ENCODE measurements at places on chromosomes 1 and 21.
A peak's percentile ranks its signal among the peaks of the same experiment; 100 is the strongest.

- DNase-seq = no peak
These were observed 112.3 kb downstream of the PRRX1 start for GRCh38 chr1:170776252-170776651.

GRCh38 chr1:45346473-45346872, 6.2 kb upstream of the MUTYH start:
- DNase-seq = peak; percentile 31

DNA sequence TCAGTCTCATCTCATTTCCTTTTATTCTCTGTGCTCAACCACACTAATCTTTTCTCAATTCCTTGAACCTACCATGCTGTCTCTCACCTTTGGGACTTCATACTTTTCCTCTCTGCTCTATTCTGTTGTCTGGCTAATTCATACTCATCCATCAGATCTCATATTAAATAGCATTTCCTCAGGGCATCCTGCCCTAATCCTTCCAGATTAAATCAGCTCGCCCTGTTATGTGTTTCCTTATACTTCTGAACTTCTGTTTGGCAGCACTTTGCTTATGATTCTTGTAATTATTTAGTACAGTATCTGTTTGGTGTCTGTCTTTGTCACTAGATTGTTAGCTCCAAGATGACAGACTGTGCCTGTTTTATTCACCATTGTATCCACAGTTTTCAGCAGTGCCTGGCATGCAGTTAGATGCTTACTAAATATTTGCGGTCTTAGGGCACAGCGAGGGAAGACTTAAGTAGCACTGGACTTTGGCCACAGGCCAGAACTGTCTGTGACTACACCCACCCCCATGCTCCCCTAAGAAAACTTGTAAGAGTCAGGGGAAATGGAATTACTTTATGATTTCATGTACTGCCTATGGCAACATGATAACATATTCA, 9.9 kb upstream of the CAP1 start:
- DNase-seq = no peak

DNA sequence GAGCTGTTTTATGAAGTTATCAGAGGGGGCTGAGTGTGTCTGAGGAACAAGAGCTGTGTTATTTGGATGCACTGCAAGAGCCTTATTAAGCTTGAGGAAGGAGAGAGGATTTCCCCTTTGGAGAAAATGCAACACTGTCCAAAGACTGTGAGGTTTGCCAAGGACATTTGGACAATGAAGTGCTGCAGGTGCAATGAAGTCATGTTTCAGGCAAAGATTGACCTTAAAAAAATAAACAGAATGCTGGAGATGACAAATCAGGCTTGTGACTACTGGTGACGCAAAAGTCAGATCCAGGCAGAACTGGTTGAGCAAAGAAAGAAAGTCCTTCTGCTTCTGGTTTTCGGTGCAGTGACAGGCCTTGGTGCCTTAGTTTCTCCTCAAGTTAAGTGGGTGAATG, 125.2 kb upstream of the KIAA0040 start:
- DNase-seq = no peak

- DNase-seq = no peak
These were observed 60.0 kb upstream of the HMCN1 start for GRCh38 chr1:185674201-185674600.

- no peak for DNase-seq
These were observed 26.2 kb downstream of the ARHGEF10L start for GRCh38 chr1:17565461-17566252.

- no peak for DNase-seq
These were observed 192.0 kb downstream of the CACNA1E start for GRCh38 chr1:181675091-181675917.

- DNase-seq = no peak
These were observed 43.1 kb upstream of the CCSAP start for GRCh38 chr1:229385853-229386456.

GRCh38 chr1:65075123-65075976, 72.7 kb upstream of the AK4 start:
- DNase-seq = peak; percentile 64

GRCh38 chr1:14817223-14818170, 219.0 kb downstream of the KAZN start:
- DNase-seq = no peak

DNA sequence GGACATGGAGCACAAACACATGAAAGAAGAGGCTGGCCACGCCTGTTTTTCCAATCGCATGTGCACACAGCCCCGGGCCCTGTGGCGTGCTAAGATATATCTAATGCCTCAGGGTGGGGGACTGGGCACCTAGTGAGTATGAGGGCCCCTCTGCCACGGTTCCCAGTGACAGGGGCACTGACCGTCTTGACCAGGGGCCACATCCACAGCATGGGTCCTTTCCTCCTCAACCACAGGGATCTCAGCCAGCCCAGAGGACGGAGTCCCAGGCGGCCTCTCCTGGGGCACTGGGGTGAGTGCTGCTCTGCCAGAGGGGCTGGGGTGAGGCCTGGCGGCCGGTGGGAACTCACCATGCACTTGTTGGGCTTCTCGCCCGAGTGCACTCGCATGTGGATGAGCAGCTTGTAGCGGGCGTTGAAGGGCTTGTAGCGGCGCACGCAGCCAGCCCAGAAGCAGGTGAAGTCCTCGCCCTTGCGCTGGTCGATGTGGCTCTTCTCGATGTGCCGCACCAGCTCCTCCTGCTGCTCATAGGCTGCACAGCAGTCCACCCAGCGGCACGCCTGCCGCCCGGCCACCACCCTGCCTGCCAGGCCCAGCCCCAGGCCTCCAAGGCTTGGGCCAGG, 134.7 kb downstream of the DMRTB1 start:
- DNase-seq = no peak

GRCh38 chr1:209570743-209571142, 12.8 kb upstream of the CAMK1G start:
- no peak for DNase-seq

GRCh38 chr1:21691739-21692138, 22.6 kb upstream of the RAP1GAP start:
- no peak for DNase-seq

GRCh38 chr1:160096274-160097116, 1.9 kb downstream of the IGSF8 start:
- no peak for DNase-seq

DNA sequence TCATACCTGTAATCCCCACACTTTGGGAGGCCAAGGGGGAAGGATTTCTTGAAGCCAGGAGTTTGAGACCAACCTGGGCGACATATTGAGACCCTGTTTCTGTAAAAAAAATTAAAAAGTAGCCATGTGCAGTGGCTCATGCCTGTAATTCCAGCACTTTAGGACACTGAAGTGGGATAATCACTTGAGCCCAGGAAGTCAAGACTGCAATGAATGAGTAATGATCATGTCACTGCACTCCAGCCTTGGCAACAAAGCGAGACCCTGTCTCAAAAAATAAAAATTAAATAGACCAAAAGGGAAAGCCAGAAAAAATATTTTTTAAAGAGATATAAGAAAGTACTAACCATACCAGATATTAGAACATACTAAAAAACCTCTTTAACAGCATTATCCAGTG, 44.7 kb upstream of the LYPLAL1 start:
- no peak for DNase-seq

DNA sequence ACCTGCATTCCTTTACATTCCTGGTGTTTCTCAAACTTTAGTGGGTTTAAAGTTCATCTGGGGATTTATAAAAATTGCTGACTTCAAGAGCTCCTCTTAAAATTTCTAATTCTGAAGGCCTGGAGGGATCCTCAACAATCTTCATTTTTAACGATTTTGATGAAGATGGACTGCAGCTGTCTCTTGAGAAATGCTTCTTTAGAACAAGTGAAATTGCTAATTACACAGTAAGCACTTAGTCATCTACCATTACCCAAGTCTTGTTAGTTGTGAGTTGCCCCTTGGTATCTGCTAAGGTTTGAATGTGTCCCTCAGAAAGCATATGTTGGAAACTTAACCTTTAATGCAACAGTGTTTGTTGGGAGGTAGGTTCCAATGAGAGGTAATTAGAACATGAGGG, 163.7 kb downstream of the LTN1 start:
- no peak for DNase-seq

DNA sequence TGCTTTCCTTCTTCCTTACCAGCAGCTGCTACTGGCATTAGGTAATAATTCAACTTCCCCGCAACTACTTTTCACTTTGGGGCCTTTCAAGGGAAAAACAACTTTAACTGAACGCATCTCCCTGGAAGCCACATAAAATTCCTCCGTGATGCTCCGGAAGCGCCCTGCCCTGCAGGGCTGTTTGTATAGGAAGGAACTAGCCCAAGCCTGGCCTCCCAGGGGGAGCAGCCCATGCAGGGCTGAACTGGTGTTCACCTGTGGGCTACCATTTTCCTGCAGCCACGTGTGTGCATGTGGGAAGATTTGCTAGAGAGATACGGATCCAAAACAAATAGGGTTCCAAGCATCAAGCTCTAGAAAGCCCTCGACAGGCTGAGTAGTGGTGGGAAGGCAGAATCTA, 14.4 kb downstream of the CLDN14 start:
- no peak for DNase-seq

Measured in adrenal gland (tissue), 19 donors.